ENCODE measurements at places on chromosomes 5 and 9. TPM values are rescaled to one million over a fixed set of nuclear protein-coding genes. Genes with fewer than 3 reads are reported as not detected.

GRCh38 chr9:129077236-129077635 is 3.7 kb upstream of the DOLPP1 start:
- DNase-seq: no peak

- DNase-seq: no peak
Measured at GRCh38 chr9:88531920-88532698, 2.9 kb upstream of the NXNL2 start.

PTCD2 gene
- total RNA-seq: 6.5 TPM

NEUROG1 gene
- not detected for total RNA-seq

GRCh38 chr9:76926324-76926741 is 20.4 kb upstream of the PRUNE2 start:
- DNase-seq: no peak

- DNase-seq: peak; percentile 88
Measured at GRCh38 chr9:92097997-92098482, 17.2 kb downstream of the SPTLC1 start.

DNA sequence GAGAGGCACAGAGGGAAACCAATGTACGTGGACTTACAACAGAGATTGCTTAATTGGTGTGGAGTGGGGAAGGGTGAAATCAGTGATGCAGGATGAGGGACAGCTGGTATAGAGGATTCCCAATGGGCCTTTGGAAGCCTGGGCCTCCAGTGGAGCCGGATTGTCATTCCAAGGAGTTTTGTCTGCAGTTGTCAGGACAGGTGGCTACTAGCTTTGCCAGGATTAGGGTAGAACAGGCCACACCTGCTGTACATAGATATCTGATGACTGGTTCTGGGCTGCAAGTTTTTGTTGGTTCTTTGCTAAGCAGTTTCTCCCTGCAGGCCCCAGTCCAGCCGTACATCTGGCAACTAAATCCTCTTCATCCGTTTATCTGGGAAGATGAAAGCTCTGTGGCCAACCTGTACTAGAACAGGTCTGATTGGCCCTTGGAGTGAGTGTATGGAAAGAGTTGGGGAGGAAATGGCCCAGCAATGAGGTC is 4.2 kb downstream of the SKP2 start:
- DNase-seq: no peak

DNA sequence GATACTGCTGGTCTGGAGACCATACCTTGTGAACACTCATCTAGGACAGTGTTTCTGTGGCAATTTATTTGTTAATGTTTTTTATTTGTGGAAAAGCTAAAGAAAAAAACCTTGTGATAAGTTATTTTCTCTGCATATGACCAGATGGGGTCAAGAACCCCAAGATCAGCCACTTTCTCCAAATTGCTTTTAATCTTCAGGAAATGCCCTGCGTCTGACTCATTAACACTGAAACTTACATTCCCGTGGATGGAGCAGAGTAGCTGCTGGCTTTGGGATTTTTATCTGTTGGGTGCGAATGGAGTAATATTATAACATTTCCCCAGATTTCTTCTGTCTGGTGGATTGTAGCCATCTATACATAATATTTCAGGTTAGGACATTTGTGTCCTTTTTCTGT is 444.5 kb downstream of the SH3GL2 start:
- DNase-seq: no peak

C1QTNF3 gene
- total RNA-seq: 4.5 TPM

- DNase-seq: no peak
Measured at GRCh38 chr5:121121786-121122185, 657.7 kb downstream of the PRR16 start.

ANKRD31 gene
- 0.14 TPM for total RNA-seq

- no peak for DNase-seq
Measured at GRCh38 chr5:111472579-111472978, 39.8 kb downstream of the STARD4 start.

DNA sequence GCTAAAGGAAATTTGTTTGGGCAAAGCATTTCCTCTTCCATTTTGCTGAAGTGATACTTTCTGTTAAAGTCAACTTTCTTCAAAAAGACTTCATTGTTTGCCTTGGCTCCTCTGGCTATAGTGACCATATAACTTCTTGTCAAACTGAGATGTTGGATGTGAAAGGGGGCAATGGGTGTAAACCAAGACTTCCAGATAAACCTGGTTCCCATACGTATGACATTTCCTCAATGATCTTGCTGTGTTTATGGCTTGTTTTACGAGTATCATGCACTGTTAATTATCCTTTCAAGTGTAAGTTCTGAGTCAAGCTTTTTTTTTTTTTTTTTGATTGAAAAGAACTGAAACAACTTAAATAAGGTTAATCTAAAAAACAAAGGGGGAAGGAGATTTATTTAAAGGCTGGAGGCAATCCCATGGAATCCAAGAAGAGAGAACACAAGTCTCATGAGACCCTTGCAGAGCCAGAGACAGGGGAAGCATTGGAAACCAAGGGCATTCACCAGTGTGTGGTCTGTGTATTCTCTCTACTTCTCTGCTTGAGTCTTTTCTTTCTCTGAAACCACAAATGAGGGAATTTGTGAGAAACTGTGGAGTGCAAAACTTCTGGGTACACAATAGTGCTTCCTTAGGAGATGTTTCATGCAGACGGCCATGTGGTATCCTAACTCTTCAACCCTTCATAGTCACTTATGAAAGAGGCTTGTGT is 335.3 kb downstream of the RAB3C start:
- DNase-seq: no peak

PDCD1LG2 gene
- 6.3 TPM for total RNA-seq

GRCh38 chr9:503326-503725 is 288.7 kb downstream of the DOCK8 start:
- DNase-seq: no peak

GRCh38 chr5:172530878-172531703 is 76.8 kb upstream of the SH3PXD2B start:
- DNase-seq: peak; percentile 27

DNA sequence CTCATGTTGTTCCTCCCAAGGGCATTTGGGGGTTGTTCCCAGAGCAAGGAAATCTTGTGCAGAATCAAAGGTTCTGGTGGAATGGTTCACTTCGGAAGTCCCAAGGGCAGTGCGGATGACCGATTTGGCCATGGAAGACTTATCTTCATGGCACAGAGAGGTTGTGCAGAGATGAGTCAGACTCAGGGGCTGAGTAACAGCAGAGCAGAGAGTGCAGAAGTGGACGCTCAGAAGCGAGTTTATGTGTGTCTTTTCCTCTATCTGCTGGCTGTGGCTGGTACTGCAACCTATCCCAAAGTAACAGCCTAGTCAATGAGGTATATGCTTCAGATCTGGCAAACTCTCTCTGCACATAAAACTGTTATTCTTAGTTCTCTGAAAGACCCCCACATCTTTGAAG is 118.1 kb downstream of the DPYSL3 start:
- DNase-seq: no peak

IGIP gene
- total RNA-seq: 17.3 TPM

LHX6 gene
- 16.9 TPM for total RNA-seq

DNA sequence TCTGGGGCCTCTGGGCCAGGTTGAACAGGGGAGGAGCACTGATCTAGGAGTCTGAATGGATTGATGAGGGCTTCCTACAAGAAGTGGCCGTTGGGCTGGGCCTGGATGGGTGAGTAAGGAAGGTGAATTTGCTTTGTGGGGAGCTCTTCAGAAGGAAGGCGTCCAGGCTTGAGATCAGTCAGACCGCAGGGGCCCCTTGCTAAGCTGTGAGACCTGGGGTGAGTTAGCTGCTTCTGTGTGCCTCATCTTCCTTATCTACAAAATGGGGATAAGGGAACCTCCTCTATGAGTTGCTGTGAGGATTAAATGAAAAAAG is 1.1 kb upstream of the SYNPO start:
- no peak for DNase-seq

TSLP gene
- total RNA-seq: 1.7 TPM

GDNF gene
- total RNA-seq: 0.23 TPM

GRCh38 chr5:31678180-31678579 is 39.2 kb downstream of the PDZD2 start:
- DNase-seq: no peak

DNA sequence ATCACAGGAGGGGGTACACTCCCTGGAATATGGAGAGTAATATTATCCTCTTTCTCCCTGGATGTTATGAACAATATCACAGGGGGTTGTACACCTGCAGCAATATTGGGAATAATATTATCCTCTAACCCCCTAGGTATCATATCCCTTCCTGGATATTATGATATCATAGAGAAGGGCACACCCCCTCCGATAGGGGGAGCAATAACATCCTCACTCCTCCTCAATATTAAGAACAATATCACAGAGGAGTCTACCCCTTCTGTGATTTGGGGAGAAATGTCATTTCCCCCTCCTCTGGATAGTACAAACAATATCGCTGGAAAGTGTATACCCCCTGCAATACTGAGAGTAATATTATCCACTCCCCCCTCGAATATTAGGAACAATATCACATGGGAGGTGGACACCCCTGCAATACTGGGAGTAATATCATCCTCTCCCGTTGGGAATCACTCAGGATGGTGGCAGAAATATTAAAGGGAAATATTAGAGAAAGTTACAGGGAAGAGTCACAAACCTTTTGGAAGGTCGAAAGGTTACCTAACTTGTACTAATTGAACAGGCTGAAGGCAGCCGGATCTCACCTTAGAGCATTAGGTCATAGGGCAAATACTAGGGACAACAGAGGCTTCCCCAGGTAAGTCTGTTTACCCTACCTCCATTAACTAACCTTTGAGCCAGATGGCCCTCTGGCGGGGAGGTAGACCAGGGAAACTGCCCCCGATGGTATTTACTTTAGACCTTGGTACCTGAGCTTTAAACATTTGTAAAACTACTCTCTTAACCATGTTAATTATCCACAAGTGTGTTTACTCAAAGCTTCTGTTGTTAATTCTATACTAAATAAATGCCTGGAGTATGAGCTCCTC is 57.5 kb upstream of the FREM1 start:
- no peak for DNase-seq

- DNase-seq: no peak
Measured at GRCh38 chr5:163433271-163433670, 4.1 kb upstream of the CCNG1 start.

CCDC171 gene
- total RNA-seq: 3.0 TPM

GRCh38 chr5:78627766-78628165 is 20.8 kb downstream of the LHFPL2 start:
- no peak for DNase-seq

UBE2QL1 gene
- total RNA-seq: not detected

- DNase-seq: no peak
Measured at GRCh38 chr9:132309056-132309455, 45.7 kb downstream of the SETX start.

GRCh38 chr5:22887566-22887965 is 34.4 kb upstream of the CDH12 start:
- no peak for DNase-seq

PRDM9 gene
- not detected for total RNA-seq

GRCh38 chr5:139577689-139578290 is 16.7 kb downstream of the UBE2D2 start:
- no peak for DNase-seq

PCAT7 gene
- total RNA-seq: 0.35 TPM

- DNase-seq: peak; percentile 37
Measured at GRCh38 chr9:114119242-114120191, 20.4 kb upstream of the KIF12 start.

ADCY2 gene
- total RNA-seq: 0.17 TPM

DNA sequence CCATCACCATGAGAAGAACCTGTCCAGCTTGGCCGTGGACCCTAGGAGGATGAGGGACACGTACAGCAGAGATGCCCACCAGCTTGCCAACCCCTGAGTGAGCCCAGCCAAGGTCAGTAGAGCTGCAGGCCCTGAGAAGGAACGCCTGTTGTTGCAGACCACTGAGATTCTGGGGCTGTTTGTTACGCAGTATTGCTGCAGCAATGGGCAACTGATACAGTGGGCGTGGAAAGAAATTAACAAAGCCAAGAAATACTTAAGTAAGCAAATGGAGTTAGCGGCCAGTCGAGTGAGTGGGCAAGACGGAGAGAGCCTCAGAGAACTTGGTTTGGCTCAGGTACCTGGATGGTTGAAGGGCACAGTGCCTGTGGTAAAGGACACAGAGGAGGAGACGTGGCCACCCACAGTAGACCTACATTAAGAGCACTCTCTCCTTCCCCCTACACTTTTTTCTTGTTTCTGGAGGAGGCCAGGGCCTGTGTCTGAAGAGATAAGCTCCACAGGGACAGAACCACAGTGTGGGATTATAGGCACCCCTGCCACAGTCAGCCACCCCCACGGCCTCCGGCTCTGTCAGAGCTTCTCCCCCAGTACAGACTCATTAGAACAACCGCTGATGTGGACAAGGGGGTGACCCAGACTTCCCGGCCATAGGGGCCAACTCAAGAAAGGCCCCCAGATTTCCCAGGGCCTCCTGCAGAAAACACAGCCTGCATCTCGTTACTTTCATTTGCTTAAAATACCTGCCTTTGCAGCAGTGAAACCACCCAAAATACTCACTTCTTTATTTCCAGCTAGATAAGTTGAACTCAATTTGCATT is 40.1 kb upstream of the GRHPR start:
- DNase-seq: no peak

GRCh38 chr5:140324041-140324600 is 21.2 kb upstream of the PFDN1 start:
- no peak for DNase-seq

DNA sequence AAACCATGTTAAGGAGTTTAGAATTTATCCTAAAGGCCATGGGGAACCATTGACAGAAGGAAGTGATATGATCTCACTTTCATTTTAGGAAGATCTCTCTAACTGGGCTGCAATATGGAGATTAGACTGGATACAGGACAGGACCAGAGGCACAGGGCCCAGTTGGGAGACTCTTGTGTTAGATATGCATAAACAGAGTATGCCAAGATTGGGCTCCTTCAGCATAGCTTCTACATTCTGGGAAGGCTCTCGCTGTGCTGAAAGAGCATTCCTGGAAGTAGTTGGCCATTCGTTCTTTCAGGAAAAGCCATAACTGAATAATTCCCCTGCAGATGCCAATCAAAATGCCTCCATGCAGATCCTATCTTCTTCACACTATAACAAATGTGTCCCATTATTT is 204.5 kb downstream of the CWC27 start:
- DNase-seq: no peak

ENTREP1 gene
- 34.9 TPM for total RNA-seq

Measured in upper lobe of right lung (tissue), 1 donor.